ENCODE measurements at places on chromosomes 12 and 14.

DNA sequence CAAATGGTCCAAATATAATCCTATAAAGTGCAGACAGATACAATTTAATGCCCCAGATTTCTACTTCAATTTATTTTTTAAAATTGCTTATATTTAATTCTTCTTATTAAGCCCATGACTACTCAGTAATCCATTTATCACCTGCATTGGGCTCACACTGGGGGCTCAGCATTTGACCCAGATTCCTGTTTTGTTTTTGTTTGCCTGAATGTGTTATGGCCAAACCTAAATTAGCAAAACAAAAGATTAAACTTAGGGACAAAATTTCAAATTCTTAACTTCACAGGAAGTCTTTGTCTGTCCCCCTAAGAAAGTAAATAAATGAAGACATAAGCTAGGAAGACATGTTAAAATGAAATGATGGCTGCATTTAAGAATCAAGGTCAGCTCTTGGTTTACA lies 322.3 kb downstream of the RMST start:
- DNase-seq: no peak

DNA sequence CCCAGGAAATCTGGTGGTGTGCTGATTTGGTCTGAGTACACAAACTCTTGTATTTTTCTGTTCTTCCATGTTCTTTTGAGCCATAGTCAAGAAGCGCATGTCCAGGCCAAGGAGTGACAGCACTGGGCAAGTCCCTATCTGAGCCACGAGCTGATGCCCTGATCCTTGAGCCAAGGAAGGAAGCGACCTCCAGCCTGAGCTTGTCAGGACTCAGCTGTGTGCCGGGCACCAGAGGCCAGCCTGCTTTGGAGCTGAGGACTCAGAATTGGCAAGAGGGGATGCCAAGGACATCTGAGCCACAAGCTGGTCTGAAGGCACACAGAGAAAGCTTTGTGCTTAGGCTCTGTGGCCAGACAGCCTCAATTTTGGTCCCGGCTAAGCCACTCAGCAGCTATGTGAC lies 52.6 kb downstream of the GALNT16 start:
- DNase-seq: no peak

GRCh38 chr14:106120101-106120500 lies 593.7 kb downstream of the TMEM121 start:
- DNase-seq: no peak

DNA sequence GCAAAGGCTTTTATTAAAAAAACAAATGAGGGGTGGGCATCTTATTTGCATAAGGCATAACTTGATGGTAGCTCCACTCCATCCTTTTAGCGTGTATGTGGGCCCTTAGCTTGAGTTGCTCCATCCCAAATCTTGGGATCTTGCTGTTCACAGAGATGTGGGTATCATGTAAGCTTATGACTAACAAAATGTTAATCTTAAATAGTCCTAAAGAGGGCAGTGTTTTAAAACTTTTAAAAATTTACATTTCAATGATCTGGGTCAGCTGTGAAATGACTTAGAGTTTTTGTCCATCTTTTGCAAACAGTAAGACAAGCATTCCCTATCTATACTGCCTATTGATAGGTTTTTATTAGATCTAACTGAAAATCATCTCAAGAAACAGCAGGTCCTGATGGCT lies 86.0 kb downstream of the SLCO1A2 start:
- no peak for DNase-seq

DNA sequence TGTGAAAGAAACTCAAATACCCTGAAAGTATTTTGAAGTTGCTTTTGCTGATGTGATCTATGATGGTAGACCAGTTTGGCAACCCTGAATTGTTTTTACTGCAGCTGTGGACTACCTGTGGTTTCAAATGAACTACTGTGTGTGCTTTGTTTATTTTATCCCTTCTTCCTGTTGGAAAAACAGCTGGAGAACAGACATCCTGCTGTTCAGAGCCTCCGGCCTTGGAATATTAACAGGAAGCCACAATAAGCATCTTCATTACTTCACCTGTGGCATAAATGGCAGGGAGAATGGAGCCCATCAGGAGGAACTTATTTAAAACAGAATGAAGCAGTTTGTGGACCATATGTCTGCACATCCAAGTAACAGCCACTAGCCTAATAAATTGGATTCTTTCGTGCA lies 104.8 kb downstream of the DUSP6 start:
- no peak for DNase-seq

DNA sequence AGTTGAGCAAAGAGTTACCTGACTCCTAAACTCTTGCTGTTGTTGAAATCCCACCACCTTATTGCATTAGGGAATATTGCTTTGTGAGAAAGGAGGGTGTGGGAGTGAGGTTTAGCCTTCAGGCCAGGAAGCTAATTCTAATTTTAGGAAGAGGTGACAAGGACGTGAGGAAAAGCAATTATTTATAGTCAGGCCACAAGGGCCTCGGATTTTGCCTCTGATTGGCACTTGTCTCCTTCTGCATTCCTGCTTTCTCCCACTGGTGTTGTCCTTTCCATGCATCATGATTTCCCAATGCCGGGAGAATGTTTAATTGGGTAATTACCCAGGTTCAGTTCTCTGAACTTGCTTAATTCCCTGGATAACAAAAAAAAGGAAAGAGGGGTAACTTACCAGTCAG lies 37.9 kb upstream of the SLC38A2 start:
- no peak for DNase-seq

DNA sequence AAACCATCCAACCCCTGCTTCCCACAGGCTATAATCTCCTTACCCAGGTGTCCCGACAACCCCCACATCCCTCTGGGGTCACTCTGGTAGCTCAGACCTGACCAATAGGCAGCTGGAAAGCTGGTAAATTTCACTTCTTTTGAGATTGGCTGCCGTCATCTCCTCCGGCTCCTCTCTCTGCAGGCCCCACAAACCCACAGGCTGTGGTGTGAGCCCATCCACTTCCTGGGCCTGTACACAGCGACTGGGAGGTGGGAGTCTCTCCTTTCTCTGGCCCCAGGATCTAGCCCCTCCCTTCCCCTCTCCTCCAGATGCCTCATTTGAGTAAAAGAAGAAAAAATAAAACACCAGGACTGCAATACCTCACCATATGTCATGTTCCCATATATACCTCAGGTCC lies 709 bp downstream of the INHBC start:
- no peak for DNase-seq

GRCh38 chr12:6528539-6529235 lies 5.6 kb upstream of the GAPDH start:
- DNase-seq: no peak

- no peak for DNase-seq
Measured at GRCh38 chr12:81337886-81338285, 260.0 kb downstream of the ACSS3 start.

- no peak for DNase-seq
Measured at GRCh38 chr12:56321027-56321426, 5.2 kb upstream of the CNPY2 start.

GRCh38 chr12:131192951-131193350 lies 239.2 kb downstream of the ADGRD1 start:
- DNase-seq: no peak

- DNase-seq: no peak
Measured at GRCh38 chr14:58082491-58083098, 69.4 kb downstream of the ARMH4 start.
